Activated CD4-positive, alpha-beta T cell treated with anti-CD3 and anti-CD28 coated beads, Interleukin-2, amount 10 ng/mL, durations not matched to agents 24 days and 14 days (primary cell): ENCODE measurements at places on chromosomes 2 and 18. TPM values are rescaled to one million over a fixed set of nuclear protein-coding genes. Genes with fewer than 3 reads are reported as not detected.

Gene RAD51AP2
- total RNA-seq: not detected in 2 replicates

Gene TXNDC9
- total RNA-seq: 42.1 TPM in 2 replicates

Gene KRTCAP3
- total RNA-seq: 4.6 and 5.2 TPM in 2 replicates

Gene REG1B
- total RNA-seq: not detected in 2 replicates

Gene GRB14
- total RNA-seq: not detected in 2 replicates

Gene GKN2
- not detected in 2 replicates for total RNA-seq

Gene LBX2
- total RNA-seq: 0.36 and 0.40 TPM in 2 replicates

Gene HMSD
- 16.8 and 25.0 TPM in 2 replicates for total RNA-seq

Gene C1GALT1C1L
- not detected in 2 replicates for total RNA-seq

Gene FKBP7
- total RNA-seq: 4.8 and 4.9 TPM in 2 replicates

Gene NHEJ1
- 20.7 and 22.8 TPM in 2 replicates for total RNA-seq

Gene IFT172
- total RNA-seq: 12.4 and 12.9 TPM in 2 replicates

Gene PRLH
- not detected in 2 replicates for total RNA-seq
